ENCODE measurements at places on chromosomes 3 and 15.

DNA sequence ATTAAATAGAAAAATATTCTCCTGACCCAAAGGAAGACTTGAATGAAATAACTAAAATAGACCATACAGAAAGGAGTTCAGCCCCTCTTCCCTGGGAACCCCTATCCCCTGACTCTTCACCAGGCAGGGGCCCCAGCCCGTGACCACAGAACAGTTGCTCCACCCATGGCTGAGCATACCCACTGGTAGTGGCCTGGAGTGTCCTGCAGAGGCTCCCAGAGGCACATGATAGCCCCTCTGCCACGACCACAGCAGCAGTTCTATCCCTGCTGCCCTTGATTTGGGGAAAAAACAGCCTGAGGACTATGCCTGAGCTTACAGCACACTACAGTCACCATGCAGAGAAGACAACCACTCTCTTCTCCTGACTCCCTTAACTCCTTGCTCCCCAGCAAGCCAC is 31.8 kb downstream of the TTC14 start:
- DNase-seq, result no peak

- DNase-seq, result no peak
Measured at GRCh38 chr15:73939138-73939537, 12.9 kb downstream of the LOXL1 start.

- DNase-seq, result no peak
Measured at GRCh38 chr3:44915702-44916438, 41.5 kb downstream of the TGM4 start.

GRCh38 chr15:60374628-60375081 is 23.1 kb downstream of the ANXA2 start:
- peak; percentile 88 for DNase-seq

- no peak for DNase-seq
Measured at GRCh38 chr3:30553641-30554316, 52.6 kb upstream of the TGFBR2 start.

DNA sequence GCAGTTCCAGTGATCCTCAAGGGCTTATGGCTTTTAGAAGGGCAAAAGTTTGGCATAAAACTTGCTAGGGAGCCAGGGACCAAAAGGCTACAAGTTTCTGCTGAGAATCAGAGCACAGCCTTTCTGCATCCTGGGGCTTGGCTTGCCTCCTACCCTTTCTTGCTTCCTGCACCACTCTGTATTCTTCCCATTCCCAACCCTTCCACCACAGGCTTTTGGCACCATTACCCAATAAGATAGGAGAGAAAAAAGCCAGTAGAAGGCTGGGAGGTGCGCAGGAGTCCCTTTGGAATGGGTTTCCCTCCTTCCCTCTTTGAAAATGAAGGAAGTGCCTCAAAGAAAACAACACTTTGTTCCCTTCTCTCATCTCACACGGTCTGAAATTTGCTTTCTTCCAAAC is 268.6 kb downstream of the PDCD6IP start:
- no peak for DNase-seq

DNA sequence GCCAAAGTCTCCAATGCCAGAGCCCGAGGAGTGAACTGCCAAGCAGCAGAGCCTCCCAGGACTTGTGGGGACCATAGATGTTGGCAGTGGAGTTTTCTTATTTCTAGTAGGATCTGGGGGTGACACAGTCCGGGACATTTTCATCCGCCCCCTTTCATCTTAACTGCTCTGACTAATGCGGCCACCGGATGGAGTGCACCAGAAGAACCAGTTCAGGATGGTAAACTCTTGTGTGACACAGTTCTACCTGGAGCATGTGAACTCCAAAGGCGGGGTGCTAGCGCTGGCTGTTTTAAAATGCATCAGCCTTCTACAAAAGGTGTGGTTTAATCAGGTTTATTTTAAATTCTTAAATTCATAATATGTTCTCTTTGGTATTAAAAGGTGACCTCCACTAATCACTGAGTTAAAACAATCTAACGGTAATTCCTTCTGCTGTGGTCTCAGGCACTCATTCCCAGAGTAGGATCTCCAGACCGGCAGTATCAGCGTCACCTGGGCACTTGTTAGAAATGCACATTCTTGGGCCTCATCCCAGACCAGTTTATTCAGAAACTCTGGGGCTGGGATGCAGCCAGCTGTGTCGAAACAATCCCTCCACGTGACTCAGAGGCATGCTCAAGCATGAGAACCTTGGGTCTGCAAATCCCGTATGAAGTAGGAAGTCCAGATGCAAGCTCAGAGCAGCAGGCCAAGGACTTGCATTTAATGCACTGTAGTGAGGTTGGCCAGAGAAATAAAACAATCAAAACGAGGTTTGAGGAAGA is 105.5 kb downstream of the GABRB3 start:
- no peak for DNase-seq

DNA sequence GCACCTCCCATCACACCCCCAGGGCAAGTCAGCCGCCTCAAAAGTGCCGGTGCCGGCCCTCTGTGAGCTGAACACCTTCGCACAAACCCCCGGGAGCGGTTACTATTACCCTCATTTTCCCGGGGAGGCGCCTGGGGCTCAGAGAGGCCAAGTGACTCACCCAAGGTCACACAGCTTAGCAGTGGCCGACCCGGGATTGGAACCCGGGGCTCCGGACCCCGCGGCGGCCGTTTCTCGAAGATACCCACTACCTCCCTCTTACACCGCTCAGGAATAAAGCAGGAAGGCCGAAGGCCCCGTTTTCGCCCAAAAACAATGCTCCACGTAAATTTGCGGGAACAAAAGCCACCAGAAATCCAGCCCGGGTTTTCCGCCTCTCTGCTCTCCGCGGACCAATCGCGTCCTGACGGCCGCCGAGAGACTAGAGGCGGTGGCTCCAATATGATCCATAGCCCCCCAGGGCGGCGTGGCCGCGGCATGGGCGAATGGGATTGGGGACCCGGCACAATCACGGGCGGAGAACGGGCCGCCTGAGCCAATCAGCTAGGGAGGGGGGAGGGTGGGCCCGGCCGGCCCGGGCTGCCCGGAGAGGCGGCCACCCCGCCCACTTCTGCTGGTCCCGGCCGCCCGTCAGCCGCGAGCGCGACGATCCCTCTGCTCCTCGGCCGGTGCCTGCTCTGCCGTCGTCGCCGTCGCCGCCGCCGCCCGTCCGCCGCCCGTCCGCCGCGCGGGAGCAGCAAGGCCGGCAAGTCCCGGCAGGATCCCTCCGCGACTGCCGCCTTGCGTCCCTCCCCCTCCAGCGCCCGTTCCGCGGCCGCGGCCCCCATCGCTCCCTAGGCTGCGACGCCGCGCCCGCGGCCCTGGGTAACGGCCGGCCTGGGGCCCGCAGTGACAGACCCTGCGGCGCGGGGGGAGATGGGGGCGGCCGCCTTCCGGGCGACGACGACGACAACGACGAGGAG is 177.0 kb downstream of the OR4M2 start:
- DNase-seq, result no peak

- DNase-seq, result no peak
Measured at GRCh38 chr15:79322945-79323344, 12.0 kb downstream of the TMED3 start.

DNA sequence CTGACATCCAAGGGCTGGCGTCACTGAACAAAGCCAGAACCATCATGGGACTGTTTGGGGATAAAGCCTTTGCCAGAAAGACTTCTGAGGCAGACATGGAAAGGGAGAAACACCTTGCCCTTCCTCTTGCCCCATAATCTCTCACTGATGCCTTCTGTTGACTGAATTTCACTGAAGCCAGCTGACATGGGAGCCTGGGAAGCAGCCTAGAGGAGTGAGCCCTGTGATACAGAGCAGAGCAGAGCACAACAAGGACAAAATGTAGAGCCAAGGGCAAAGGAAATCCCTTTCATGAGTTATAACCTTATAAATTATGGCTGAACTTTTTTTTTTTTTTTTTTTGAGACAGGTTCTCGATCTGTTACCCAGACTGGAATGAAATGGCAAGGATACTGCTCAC is 9.8 kb upstream of the CNOT10 start:
- no peak for DNase-seq

DNA sequence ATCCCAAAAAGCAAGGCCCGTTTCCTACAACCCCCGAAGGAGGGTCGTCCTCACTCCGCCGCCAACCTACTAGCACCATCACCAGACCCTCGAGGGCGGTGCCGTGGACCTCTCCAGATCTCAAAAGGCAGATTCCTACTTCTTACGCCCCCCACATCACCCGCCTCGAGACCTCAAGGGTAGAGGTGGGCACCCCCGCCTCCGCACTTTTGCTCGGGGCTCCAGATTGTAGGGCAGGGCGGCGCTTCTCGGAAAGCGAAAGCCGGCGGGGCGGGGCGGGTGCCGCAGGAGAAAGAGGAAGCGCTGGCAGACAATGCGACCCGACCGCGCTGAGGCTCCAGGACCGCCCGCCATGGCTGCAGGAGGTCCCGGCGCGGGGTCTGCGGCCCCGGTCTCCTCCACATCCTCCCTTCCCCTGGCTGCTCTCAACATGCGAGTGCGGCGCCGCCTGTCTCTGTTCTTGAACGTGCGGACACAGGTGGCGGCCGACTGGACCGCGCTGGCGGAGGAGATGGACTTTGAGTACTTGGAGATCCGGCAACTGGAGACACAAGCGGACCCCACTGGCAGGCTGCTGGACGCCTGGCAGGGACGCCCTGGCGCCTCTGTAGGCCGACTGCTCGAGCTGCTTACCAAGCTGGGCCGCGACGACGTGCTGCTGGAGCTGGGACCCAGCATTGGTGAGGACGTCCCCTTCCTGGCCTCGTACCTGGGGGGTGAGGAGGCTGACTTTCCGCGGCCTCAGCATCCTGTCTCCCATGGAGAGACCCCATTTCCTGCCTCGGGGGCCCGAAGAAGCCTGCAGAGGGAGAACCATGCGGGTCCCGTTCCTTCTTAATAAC is at the start of gene MYD88:
MYD88 (plus strand) TSS at position 313 of the 842 bp plus-strand sequence; CDS start at position 353, 40 bp downstream.
- peak; percentile 43 for DNase-seq

DNA sequence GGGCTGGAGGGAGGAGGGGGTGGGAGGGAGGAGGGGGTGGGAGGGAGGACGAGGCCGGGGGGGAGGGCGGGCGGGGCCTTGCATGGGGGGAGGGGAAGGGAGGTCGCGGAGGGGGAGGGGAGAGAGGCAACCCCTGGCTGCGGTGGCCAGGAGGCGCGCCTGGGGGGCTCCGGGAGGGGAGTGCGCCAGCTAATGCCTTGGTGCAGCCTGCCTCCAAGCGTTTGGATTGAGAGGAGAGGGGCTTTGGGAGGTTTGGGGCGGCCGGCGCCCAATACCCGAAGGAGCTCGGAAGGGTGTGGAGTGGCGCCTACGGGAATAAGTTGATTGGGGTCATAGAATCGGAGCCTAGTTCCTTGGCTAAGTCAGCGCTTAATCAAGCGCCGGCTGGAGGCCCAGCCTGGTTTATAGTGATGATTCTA is 557 bp downstream of the TFG start:
- DNase-seq, result peak; percentile 37

DNA sequence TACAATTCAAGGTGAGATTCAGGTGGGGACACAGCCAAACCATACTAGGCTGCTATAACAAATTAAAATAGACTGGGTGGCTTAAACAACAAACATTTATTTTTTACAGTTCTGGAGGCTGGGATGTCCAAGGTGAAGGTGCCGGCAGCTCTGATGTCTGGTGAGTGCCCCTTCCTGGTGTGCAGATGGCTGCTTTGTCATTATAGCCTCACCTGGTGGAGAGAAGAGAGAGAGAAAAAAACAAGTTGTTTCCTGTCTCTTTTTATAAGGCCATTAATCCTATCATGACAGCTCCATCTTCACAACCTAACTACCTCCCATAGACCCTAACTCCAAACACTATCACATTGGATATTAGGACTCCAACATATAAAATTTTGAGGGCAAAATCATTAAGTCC is 279.7 kb downstream of the ZIC1 start:
- no peak for DNase-seq

- DNase-seq, result no peak
Measured at GRCh38 chr15:69164807-69165636, 4.6 kb downstream of the GLCE start.

DNA sequence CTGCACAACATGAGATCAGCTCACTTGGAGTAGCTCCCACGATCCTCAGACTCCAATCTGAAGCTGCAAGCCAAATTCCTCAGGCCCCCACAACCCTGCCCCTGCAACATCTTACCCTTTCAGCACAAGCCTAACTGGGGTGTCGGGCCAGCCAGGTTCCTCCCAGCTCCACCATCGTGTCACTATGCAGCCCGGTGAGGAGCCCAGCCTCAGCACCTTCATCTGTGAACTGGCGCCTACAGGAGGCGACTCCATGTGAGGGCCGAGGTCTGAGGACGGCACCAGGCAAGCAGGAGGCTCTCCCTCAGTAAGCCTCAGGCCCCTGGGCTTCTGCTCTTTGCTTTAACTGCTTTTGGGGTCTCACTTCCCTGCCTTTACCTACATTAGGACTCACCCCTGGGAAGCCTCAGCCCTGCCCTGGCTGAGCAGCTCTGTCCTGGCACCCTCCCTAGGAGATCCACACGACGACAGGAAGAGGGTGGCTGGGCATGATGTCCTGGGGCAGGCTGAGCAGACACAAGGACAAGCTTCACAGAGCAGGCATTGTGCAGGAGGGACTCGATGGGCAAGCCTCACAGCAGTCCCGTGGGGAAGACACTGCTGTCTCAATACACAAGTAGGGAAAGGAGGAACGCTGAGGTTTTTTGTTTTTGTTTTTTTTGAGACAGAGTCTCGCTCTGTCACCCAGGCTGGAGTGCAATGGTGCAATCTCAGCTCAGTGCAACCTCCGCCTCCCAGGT is 104.6 kb downstream of the ADAMTS17 start:
- no peak for DNase-seq

GRCh38 chr3:24615177-24615576 is 120.5 kb upstream of the THRB start:
- no peak for DNase-seq

GRCh38 chr3:8756671-8757070 is 12.7 kb downstream of the OXTR start:
- no peak for DNase-seq

DNA sequence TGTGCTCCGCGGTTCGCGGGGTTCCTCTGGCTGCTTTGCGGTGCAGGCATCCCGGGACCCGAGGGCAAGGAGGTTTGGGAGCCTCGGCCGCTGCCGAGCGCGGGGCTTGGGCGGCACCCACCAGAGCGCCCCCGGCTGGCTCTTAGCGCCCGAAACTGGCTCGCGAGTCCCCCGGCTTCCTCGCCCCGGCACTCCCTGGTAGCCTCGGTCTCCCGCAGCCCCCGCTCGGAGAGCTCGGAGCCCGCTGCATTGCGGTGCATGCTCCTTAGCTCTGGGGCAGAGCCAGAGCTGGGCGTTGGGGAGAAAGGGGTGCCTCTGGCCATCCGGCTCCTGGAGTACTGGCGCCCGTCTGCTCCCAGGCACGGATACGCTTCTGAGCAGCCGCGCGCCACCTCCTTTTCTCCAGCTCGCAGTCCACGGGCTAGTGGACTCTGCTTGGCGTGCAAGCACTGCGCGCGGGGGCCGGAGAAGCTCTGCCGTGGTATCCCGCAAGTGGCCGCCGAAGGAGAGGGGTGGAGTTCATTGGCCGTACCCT is 753 bp downstream of the EPHB1 start:
- peak; percentile 20 for DNase-seq
